ENCODE measurements at places on chromosomes 1 and 21.

- no peak for DNase-seq
Observed at GRCh38 chr1:206582971-206583706, 29.1 kb downstream of the EIF2D start.

GRCh38 chr21:41680444-41681347 lies 86.2 kb downstream of the RIPK4 start:
- DNase-seq: no peak

DNA sequence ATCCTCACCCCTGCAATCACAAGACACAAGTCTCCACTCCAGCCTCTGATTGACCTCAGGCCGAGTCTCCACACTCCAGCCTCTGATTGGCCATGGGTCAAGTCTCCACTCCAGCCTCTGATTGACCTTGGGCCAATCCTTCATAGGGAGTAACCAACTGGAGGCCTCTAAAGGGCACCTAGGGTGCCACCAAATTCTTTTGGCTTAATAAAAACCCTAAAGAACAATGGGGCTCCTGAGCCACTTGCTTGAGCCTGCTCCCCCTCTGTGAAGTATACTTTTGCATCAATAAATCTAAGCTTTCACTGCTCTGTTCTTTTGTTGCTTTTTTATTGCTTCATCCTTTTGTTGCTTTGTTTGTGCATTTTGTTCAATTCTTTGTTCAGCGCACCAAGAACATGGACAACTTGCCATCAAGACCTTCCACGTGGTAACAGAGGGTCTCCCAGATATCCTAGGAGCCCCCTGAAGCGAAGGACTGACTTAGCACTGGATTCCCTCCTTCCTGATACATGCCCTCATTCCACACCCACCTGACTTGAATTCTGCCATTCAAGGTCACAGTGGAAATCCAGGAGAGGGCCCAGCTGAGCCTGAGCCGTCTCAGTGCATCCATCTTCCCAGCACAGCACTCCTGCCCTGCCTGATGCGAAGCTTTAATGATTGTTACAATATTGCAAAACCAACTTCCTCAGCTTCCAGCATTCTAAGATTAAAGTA lies 152.9 kb downstream of the NPHP4 start:
- DNase-seq: no peak

DNA sequence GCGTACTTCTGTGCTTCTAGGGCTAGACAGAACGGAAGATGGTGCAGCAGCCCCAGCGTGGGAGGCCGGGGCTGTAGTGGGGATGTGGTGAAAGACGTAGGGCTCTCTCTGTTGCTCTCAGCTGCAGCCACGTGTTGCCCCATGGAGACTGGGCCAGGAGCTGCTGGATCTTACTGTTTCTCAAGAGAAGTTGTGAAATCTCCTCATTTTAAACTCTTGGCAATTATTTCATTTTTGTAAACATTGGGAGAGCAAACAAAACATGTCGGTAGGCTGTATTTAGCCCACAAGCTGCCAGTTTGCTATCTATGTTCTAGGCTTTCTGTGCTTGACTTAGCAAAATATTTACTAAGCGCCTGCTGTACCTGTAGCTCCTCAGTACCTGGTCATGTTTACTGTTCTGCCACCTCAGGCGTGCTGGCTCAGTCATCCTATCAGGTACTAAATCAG lies 15.9 kb upstream of the ELOA start:
- peak; percentile 97 for DNase-seq

GRCh38 chr1:111593403-111594305 lies 25.9 kb upstream of the RAP1A start:
- peak; percentile 38 for DNase-seq

DNA sequence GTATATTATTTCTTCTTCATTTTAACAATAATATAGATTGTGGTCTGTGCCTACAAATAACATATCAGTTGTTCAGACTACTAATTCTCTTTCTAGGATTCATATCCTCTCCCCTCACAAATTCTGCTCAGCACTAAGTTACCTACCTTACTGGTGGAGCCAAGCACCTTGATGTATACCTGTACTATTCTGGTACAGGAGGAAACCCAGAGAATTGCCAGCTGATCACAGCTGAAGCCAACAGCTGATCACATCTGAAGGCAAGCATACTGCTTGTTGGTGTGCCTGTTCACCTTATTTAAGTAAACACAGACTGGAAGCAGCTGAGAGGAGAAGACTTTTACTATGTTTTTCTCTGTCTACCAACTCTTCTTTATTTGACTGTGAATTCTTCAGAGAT lies 101.8 kb downstream of the PBX1 start:
- DNase-seq: no peak

- DNase-seq: peak; percentile 88
Observed at GRCh38 chr1:245500546-245500945, 345.8 kb downstream of the KIF26B start.

All from fibroblast of lung (primary cell).